ENCODE measurements at places on chromosomes 7 and 10.

DNA sequence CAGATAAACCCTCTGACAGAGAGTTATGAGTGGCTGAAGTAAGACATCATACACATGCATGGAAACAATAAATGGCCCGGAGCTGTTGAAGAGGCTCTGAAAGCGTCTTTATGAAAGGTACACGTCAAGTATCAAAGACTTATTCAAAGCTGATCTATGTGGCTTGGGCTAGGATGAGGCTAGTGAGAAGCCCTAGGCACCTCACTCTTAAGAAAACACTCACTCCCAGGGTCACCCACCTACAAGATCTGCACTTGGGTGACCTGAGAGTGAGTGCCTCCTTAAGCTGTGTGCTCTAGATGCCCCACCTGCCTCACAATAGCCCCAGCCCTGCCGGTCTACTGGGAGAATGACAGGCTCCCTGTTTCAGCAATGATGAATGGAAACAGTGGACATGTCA is 1.1 kb upstream of the GIMAP1 start:
- DNase-seq: no peak

DNA sequence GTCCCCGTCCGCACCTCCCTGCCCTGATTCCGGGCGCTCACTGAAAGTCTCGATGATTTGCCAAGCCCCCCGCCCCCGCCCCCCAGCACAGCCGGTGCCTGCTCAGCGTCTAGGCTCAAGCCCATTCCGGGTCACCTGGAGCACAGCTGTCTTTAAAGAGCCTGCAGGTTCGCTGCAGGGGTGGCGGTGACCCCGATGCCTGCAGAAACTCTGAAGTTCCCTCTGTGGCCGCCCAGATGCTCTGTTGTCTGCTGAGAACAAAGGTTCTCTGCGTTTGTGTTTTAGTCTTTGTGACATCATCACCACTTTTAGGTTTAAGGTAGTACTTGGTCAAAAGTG is 780 bp downstream of the VENTX start:
- no peak for DNase-seq

- DNase-seq: no peak
Measured at GRCh38 chr10:132509506-132510173, 27.9 kb upstream of the INPP5A start.

DNA sequence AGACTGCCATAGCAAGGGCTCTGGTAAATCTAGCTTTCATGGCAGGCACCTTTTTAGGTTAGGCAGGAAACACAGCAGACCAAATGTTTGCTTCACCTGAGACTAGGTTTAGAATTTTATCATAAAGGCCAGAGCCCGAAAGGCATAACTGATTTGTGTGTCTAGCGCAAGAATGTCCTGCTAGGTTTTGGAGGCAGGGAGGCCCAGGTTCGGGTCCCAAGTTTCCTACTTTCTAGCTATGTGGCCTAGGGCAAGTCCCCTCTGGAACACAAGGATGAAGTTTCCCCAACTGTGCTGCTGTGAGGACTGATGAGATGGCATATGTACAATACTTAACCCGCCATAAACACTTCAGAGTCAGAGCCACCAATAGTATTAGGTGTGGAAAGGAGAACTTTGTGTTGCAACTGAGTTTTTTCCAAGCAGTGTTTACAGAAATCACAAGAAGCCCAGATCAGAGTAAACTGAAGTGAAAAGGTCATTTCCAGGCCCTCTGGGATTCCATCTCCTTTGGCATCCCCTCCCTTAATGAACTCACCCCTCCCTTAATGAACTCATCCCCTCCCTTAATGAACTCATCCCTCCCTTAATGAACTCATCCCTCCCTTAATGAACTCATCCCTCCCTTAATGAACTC is 244.9 kb downstream of the SKAP2 start:
- no peak for DNase-seq

GRCh38 chr10:3131098-3131497 is 41.5 kb downstream of the PITRM1 start:
- no peak for DNase-seq

DNA sequence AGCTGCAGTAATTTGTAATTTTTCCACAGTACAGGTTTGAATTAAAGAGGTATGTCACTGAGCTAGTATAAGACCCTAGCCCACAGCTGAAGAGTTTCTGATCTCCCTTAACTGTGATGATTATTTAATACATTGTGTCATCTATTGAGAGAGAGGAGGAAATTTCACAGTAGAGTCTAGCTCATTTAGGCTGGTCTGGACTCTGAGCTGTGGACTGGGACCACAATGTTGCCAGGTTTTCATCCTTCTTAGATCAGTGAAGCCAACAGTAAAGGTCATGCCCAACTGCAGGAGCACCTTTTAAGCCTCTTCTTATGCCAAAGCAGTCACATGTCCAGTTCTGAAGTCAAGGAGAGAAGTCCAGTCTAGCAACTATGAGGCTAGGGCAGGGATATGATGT is 8.9 kb downstream of the TES start:
- DNase-seq: no peak

DNA sequence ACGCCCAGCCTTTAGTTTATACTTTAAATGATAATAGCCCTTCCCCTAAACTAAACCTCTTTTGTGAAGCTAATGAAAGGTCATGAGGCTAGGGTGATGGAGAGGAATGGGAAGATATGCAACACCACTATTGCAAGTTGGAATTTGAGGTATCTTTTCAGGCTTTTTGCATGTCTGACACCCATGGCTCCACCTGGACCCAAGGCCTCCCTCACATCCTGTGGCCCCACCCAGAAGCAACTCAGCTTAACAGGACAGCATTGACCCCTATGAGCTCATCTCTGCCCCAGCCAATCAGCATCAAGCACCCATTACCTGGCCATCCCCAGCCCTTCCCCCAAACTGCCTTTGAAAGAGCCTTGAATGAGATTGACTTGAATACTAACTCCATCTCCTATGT is 674.2 kb upstream of the NRP1 start:
- no peak for DNase-seq

DNA sequence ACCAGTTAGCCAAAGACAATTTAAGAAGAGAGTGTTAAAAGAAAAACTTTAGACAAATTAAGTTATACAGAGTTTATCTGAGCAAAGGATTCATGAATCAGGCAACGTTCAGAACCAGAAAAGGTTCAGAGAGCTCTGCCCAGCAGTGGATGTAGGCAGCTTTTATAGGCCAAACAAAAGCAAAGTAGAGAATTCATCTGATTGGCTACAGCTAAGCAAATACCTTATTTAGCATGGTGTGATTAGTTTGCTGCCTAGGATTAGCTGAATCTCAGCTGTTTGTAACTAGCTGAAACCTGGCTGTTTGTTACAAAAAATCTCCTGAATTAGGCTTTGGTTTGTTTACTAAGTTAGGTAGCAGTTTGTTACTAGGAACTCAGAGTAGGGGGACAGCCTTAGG is 66.0 kb downstream of the SLC25A40 start:
- no peak for DNase-seq

DNA sequence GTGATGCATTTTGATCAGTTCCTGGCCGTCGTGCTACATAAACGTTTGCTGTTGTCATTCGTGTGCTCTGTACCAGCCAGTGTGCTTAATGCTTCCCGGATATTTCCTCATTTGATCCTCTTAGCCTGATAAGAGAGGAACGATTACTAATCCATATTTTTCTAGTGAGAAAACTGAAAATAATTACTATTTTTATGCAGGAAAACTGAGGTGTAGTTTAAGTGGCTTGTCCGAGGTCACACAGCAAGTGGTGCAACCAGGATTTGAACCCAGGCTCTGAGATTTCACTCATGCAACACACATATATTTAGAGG is 650 bp upstream of the SORBS1 start:
- no peak for DNase-seq

DNA sequence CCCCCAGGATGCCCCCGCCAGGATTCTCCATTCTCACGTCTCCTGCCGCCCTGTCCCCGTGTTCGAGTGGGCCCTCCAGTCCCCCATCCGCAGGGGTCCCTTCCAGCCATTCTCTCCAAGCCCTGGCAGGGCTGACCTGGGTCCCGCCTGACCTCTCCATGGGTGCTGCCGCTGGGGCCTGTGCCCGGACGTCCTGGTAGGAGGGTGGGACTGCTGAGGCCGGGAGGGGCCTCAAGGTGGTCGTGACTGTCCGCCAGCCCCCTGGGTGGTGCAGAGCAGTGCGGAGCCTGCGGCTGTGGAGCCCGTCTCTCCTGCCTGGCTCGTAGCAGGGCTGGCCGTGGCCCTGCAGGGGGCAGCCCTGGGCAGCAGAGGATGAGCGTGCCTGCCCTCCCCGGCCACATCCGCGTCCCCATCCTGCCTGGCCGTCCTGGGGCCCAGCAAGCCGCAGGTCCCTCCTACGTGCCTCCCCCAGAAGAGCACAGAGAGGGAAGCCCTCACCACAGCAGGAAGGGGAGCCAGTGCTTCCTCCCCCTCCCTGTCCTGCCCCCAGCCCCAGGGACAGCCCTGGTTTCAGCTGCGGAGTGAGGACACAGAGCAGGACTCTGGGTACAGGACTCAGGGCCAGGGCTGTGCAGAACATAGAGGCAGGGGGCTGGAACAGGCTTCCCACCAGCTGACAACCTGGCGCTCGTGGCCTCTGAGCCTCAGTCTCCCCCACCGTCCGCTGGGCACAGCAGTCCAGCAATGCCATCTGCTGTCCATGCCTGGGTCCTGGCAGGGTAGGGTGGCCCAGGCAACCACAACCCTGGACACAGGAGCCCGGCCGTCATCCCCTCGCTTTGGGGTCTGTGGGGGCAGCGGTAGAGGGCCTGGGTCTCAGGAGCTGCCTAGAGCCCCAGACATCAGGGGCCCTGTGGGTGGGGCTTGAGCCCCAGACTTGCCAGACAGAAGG is 1.5 kb upstream of the GRIFIN start:
- DNase-seq: no peak

DNA sequence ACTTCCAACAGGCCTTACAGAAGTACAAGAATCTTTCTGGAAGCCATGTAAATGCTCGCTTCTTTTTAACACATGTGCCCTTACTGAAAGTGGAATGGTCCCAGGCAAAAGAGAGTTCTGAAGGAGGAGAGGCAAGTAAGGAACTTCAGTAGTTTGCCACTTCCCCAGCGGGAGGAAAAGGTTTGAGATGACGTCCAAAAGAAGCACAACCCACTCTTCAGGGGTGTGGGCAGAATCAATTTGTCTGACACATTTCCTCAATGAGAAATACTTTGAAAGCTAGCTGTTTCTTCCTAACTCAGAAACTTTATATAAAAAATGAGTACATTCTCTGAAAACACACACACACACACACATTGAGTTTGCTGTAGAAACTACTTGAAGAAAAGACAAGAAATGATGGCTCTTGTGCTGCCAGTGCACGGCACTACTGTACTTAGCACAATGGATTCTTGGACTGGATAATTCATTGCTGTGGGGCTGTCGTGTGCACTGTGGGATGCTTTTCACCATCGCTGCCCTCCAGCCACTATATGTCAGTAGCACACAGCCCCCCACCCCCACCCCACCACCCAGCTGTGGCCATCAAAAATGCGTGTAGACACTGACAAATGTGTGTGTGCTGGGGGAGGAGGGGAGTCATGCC is 183.0 kb downstream of the SRPK2 start:
- no peak for DNase-seq

GRCh38 chr7:28573651-28574301 is 161.5 kb downstream of the CREB5 start:
- no peak for DNase-seq

- DNase-seq: no peak
Measured at GRCh38 chr7:46544396-46545008, 623.4 kb upstream of the IGFBP3 start.

- DNase-seq: no peak
Measured at GRCh38 chr7:6228361-6229229, 43.8 kb downstream of the CYTH3 start.

GRCh38 chr10:76338187-76338586 is 906.8 kb downstream of the LRMDA start:
- no peak for DNase-seq

- DNase-seq: no peak
Measured at GRCh38 chr7:116986611-116987565, 33.6 kb downstream of the ST7 start.

GRCh38 chr7:8511855-8512254 is 78.4 kb downstream of the NXPH1 start:
- DNase-seq: no peak

- DNase-seq: no peak
Measured at GRCh38 chr7:96303105-96303685, 18.7 kb downstream of the SLC25A13 start.

DNA sequence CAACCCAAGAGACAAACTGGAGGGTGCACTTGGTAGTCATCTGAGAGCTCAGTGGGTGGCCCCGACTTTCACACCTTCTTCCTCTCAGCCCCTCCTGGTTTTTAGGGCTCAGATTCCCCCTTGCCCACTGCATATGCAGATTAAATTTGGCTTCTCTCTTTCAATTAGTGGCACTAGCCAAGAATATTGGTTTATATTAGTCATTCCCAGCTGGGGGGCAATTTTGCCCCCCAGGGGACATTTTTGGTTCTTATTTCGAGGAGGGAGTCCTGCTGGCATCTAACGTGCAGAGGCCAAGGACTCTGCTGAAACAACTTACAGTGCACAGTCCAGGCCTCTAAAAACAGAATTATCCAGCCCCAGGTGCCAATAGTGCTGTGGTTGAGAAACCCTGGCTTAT is 216.0 kb downstream of the RPS24 start:
- DNase-seq: no peak

DNA sequence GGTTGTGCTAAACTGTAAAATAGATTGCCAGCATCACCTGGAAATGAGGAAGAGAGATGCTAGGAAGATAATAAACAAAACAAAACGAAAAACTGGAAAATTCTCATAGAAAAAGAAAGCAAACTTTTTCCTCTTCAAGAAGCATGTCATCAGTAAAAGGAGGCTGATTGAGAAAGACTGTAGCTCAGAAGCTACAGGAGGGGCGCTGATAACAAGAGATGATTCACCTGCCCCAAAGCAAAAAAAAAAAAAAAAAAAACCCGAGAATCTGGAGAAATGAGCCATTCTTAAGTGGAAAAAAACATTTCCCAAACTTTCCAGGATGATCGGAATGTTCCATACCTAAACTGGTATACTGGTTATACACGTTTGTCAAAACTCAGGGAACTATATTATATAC is 130.5 kb upstream of the C1QL3 start:
- DNase-seq: no peak

DNA sequence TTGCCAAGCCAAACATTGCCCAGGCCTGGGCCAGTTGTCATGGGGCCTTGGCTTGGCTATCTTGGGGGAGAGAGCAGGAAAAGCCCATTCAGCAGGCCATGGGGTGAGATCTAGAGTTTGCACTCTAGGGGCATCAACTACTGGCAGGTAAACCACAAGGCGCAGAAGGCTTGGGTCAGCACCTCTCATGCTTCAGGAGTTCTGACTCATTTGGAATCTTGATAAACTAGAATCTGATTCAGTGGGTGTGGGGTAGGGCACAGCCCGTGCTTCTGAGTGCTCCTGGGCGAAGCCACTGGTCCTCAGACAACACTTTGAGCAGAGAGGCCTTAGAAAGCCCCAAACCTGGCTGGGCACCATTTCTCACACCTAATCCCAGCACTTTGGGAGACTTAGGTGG is 81.1 kb downstream of the RGS10 start:
- DNase-seq: no peak

DNA sequence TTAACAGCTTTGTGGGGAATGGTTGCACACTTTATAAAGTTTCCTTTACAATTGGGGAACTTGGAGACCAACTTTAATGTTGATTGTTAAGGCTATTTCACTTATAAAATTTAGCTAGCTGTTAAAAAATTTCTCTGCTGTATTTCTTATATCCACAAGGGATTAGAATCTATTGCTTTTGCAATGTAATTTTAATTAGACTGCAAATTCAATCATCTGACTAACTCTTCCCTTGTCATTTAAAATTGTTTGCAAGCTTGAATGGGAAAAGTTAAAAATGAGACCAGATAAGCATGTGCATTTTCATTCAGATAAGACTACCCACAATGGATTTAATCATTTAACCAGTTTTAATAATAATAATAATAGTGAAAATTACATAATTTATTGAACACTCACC is 213.2 kb downstream of the BICC1 start:
- DNase-seq: no peak
